Dermis blood vessel endothelial cell (primary cell): ENCODE measurements at places on chromosomes 16 and 17. TPM values are rescaled to one million over a fixed set of nuclear protein-coding genes. Genes with fewer than 3 reads are reported as not detected.

Gene VAT1L
- 0.37 and 1.4 TPM in 2 replicates for total RNA-seq

Gene CCL16
- 0.37 and 0.68 TPM in 2 replicates for total RNA-seq

DNA sequence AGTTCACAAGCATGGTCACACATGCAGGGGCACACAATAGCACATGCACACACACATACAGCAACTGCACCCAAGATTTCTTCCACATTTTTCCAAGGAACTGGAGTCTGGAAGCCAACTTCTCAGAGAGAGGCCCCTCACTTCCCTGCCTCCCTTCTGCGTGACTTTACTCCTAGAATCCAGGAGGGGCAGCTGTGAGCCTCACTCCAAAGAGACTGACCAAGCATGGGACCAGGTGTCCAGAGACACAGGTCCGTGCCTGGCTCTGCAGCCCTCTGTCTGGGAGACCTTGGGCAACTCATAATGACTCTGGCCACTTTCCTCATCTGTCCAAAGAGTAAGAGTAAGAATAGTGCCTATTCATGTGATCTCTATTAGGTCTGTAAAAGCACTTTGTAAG lies 104.7 kb upstream of the TMEM132E start:
- DNase-seq, result no peak

DNA sequence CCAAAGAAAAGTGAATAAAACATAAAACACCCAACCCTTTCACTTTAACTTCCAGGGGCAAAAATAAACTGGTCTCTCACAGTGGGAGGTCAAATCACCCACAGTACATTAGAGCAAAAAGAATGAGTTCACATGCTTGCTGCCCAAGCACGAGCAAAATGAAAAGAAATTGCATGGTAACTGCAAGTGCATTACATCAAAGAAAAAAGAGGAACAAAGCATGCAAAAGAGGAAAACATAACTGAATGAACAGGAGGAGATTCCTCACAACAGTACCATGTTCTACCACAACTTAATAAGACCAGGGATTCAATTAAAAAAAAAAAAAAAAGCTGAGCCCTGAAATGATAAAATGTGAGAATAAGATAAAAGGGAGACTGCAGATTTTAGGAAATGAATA lies 12.3 kb downstream of the DNAH2 start:
- no peak for DNase-seq

DNA sequence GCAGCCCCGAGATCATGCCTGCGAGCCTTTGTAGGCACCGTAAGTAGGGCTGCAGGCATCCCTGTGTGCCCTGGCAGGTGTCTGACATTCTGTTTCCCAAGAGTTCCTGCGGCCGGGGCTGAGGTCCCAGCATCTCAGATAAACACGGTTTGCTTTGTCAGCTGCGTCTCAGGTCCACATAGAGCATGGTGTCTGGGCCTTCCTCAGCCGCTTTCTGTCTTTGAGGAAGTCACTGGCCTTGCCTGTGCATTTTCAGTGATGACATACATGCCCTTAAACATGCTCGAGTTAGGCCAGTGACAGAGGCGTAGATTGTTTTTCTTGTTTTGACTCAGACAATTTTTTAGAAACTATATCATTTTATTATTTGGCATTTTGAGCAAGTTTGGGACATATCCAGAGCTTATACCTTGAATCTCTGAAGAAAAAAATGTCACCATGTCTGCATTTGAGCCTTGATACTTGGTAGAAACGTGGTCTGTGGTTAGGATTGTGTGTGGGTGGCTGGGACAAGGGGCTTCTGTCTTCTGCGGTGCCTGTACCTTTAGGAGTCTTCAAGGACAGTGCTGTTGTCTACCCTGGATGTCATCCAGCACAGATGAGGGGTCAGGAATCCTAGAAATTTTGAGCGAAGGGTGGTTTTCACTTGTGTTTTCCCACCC lies 105.8 kb downstream of the SNX29 start:
- DNase-seq, result no peak
